Activated naive CD4-positive, alpha-beta T cell treated with anti-CD3 and anti-CD28 coated beads, Interleukin-2, amount 50 U/mL, for 72 hours (primary cell): ENCODE measurements at places on chromosomes 12 and 14. TPM values are rescaled to one million over a fixed set of nuclear protein-coding genes. Genes with fewer than 3 reads are reported as not detected.

Gene CLEC4D
- total RNA-seq = not detected

Gene CBLN3
- 6.5 TPM for total RNA-seq

Gene TXNDC16
- 12.0 TPM for total RNA-seq

Gene BORCS5
- total RNA-seq = 33.6 TPM

Gene IFNG-AS1
- total RNA-seq = 1.9 TPM

Gene TSPAN8
- total RNA-seq = not detected

Gene SVOP
- total RNA-seq = not detected

Gene B4GALNT3
- 3.8 TPM for total RNA-seq

Gene PLEKHG7
- not detected for total RNA-seq

Gene CYP27B1
- total RNA-seq = 14.7 TPM

Gene TMPO
- 438 TPM for total RNA-seq

GRCh38 chr12:52745554-52745953 is 31.6 kb downstream of the KRT76 start:
- DNase-seq = no peak

- DNase-seq = peak; percentile 49
Measured at GRCh38 chr14:49971156-49972130, 78.6 kb downstream of the ARF6 start.

DNA sequence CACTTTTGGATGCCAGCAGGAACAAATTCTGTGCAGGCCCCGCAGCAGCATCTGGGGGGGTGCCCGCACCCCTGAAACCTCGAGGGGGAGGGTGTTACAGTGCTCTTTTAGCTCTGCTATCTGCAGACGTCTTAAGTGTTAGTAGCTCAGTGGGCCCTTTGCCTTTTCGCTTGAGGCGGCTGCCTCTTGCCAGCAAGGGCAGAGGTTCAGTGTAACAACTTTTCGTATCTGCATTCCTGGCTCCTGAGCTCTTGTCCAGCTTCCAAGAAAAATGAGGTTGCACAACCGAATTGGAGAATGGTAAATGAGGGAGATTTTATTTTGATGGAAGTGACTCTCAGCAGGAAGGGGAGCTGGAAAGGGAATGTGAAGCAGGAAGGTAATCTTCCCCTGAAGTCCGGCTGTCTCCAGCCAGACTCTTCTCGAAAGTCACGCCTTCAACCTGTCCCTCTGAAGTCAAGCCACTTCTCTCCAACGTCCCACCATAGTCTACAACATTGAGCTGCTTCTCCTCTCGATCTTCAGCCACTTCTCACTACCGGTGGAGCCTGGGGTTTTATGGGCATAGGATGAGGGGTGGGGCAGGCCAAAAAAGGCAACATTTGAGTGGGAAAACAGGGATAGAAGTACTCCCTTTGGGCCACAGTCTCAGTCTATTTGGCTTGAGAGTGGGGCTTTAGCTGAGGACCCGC is 17.8 kb downstream of the TAS2R50 start:
- no peak for DNase-seq

DNA sequence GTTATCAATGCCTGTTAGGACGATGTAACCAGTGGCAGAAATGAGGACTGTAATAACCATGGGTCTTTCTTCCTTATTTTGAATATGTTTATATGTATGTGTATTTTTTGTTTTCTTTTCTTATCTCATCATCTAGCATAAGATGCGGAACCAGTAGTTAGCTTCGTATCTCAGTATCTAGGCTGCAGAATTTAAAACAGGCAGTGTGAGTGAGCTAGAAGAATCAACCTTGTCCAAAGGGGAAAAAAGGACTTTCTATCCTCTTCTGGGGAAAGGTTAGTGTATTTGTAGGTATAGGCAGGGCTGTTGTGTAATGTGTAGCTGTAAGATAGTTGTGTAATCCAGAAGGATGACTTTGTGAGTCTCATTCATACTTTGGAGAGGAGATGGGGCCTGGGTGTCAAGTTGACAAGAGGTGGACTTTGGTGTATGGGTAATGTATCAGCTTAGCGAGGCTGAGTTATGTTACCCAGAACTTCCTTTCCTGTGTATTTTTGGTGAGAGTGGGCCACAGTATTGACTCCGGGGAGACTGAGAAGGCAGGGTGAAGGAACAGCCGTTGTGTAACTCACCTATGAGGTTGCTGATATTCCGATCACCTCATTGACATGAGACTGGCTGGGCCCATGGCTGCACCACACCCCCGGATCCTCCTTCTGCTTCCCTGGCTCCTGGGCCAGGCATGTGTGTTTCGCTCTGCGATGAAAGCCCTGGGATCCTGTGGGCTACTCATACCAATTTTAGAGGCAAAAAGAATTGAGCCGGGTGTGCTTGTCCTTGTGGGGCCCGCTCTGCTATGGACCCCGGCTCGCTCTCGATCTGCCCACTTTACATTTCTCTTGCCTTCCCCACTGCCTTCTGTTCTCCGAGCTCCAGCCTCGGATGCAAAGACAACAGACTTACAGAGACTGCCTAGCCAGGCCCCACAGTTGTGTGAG is 24.3 kb downstream of the DLK1 start:
- no peak for DNase-seq

DNA sequence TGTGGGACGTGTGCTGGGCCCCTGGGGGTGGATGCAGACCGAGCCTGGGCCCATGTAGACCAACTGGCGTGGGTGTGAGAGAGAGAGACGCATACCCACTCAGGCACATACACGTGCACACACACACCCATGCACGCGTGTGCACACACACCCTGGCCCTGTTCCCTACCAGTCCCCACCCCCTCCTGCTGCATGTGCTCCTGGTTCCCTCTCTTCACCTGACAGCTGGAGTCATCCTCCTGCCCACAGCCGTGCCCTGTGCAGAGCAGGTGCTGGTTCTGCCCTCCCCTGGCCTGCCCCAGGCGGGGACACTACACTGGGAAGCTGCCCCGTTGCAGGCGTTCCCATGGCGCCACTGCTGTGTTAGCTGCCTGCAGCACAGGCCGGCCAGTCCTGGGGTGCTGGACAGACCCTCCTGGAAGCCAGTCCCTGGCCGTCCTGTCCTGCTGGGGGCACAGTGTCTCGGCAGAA is 18.5 kb downstream of the PACS2 start:
- no peak for DNase-seq

DNA sequence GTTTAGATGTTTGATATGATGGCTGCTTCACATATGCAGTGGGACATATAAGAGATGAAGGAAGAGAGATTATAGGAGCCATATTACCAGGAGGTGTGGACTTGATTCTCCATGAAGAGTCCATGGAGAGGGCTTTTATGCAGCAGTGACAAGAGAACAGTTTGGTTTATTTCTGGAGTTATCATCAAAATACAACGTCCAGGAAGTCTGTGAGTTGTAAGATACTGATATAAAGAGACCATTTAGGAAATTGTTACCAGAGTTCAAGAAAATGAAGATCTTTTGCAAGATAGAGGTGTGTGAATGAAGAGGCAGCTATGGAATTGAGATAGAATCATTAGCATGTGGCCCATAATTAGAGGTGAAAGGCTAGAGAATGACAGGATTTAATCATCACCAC is 431.7 kb downstream of the NPAS3 start:
- no peak for DNase-seq

GRCh38 chr14:61567838-61568571 is 127.3 kb upstream of the HIF1A start:
- no peak for DNase-seq

DNA sequence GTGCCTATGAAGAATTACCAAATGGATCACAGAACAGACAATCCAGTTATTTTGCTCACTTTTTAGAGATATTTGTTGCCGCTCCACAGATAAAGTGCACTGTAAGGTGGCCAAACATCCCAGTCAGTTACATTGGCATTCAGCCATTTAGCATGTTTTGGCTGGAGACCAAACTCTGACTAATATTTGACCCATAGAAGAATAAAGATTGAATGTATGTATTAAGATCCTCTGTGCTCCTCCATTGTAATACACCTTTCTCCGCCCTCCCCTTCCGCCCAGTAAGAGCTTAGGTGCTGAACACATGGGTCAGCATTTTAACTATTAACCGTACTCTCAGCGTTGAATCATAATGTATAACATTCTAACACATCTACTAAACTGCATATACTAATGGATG is 163.4 kb downstream of the ANO6 start:
- no peak for DNase-seq

GRCh38 chr12:45409966-45410365 is 194.1 kb downstream of the ANO6 start:
- DNase-seq = no peak

DNA sequence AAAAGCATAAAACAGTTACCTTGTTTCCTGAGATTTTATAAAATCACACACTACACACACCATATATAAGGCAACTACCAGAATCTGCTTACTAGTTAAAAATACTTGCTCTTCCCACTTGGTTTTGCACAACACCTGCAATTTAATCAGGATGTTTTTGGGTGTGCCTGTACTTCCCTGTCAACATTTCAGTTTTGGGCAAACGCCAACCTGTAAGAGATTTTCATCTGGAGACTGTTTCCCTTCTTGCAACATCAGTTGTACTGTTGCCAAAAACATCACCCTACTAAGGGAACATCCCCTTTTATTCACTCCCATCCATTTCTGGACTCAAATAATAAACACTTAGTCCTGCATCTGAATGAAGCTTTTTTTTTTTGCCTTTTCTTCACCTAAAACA is 172.3 kb downstream of the DUSP6 start:
- no peak for DNase-seq

DNA sequence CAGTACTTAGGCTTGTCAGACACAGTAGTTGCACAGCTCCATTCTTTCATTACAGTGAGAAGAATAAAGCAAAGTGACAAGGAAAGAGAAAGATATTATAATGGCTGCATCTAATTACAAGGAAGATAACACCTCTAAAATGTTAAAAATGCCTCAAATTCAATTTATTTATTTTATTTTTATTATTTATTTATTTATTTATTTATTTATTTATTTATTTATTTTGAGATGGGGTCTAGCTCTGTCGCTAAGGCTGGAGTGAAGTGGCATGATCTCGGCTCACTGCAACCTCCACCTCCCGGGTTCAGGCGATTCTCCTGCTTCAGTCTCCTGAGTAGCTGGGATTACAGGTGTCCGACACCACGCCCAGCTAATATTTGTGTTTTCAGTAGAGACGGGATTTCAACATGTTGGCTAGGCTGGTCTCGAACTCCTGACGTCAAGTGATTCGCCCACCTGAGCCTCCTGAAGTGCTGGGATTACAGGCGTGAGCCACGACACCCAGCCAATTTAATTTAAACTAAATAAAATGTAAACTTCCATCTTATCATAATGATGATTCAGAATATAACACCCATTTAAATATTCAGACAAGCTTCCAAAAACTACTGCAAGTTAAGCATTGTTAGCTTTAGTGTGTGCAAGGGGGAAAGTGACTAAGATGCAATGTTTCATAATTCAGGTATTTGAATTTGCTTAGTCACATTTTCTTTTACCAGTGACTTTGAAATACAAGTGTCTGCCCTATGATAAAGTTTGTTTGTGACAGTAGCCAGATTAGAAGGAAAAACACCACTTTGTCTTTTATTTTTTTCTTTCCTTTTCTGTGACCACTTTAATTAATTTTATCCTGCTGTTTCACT is 2.4 kb upstream of the CFAP54 start:
- no peak for DNase-seq

DNA sequence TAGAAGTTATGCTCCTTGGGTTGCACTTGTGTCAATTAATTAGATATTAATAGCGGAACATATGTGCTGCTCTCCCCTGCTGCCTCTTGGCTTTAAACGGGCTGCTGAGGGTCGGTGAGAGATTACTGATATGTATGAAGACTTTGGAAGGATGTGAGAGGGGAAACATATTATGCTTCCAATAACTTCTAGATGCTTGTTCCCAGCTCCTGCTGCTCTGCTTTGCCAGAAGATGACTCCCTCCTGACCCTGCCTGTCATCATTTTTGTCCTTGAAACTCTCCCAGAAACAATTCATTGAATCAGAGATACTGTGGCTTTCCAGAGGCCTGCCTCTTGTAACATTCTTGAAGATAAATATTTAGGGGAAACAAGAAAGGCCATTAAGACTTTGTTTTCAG is 300.1 kb upstream of the STXBP6 start:
- DNase-seq = no peak

- DNase-seq = no peak
Measured at GRCh38 chr14:71416392-71416791, 509.1 kb downstream of the PCNX1 start.

GRCh38 chr12:130929363-130929762 is 24.3 kb upstream of the ADGRD1 start:
- no peak for DNase-seq
